ENCODE measurements at places on chromosomes 2 and 18.

DNA sequence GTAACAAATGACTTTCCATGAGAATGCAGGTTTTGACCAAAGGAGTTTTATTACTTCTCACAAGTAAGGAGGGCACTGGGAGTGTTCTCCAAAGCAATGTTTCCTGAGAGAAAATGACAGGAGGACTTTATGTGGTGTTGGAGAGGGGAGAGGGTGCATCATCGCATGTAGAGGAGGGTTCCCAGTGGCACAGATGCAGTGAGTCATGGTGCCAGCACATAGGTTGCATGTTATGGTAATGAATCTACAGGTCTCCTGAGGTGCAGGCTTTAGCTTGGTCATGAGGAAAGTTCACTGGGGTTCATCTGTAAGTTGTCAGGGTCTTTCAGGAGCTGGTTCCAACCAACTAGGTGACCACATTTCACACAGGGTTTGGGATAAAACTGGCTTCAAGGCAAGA is 30.4 kb downstream of the NAT8 start:
- DNase-seq = no peak

DNA sequence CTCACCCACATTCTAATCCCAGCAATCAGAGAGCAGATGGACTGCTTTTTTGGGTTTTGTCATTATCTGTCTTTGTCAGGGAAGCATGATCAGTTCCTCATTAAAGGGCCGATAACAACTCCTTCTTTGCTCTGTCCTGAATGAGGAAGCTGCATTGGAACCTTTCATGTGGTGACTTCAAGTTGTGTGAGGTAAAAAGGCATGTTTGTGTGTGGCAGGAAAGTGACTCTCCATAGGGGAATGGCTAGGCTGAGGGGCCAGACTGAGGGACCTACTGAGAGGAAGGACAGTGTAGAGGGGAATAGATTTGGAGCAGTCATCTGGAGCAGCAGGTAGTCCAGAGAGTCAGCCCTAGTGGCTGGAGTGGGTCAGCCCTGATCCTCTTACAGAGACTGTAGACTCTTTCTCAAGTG is 23.6 kb upstream of the LRRTM1 start:
- DNase-seq = no peak

- DNase-seq = no peak
Observed at GRCh38 chr18:75840131-75840530, 412.6 kb upstream of the SMIM21 start.

DNA sequence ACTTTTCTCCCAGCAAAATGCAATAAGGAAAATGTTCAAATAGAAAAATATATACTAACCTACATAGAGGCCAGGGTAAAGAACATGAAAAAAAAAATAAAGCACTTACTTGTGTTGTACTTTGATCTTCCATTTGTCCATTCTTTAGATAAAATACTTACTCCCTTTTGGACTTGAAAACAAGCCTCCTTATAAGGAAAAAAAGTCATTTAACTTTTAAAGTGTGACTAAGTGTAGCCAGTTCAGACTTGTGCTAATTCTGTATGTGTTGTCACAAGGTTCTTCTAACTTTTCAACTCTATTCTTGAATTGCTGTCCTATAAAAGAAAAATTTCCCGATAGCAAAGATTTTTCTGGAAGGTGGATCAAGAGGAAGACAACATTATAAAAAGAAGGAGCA is 23.2 kb downstream of the SLC40A1 start:
- no peak for DNase-seq

Data from NCI-H1092 treated with DMSO at 0.1 percent for 48 hours (cell line).